Epithelial cell of proximal tubule (primary cell): ENCODE measurements at places on chromosomes 11 and 22. TPM values are rescaled to one million over a fixed set of nuclear protein-coding genes. Genes with fewer than 3 reads are reported as not detected.

DNA sequence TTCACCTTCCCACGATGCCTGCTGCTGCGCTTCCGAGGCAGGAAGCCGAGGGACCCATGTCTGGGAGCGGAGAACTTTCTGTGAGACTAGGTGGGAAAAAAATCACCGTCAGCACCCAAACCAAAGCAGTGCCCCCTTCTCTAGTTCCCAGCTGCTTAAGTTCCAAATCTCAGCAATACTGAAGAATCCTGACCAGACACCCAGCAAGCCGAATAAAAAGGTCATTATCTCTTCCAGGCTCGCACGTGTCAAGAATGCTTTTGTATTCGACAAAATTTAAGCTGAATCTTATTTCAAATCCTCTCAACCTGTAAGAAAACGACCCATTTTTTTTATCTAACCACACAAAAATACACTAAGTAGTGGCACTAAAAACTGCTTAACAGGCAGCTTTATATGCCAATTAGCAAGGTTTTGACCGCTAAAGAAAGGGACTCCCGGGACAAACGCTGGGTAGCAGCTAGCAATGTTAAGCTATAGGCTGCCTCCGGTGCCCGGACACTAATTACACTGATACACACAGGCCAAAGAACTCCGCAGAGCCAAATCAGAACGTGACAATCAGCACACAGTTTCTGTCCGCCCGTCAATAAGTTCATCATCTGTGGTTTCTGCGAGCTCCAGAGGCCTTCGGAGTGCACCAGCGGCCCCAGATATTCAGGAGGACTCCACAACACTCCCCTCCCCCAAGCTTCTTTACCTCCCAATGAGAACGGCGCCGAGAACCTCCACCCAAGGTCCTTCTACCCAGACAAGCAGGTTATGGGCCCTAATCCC, 728 bp downstream of the RPL3 start:
- no peak for DNase-seq

- no peak for DNase-seq
Measured at GRCh38 chr22:17779286-17780115, 5.2 kb upstream of the BID start.

DNA sequence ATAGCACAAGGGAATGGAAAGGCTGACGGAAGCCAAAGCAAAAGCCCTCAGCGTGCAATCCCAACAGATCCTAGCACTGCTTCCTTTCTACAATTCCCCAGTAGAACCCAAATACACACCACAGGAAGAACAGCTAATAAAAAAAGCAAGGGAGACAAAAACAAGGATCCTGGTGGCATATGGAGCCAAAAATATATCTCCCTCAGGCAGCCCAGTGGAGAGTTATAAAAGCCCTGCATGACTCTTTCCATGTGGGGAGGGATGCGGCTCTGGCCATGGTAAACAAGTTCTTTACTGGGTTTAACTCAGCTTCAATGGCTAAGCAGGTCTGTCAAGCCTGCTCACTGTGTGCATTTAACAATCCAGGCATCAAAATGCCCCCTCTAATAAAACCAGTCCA, 88.1 kb downstream of the PIWIL4 start:
- no peak for DNase-seq

DNA sequence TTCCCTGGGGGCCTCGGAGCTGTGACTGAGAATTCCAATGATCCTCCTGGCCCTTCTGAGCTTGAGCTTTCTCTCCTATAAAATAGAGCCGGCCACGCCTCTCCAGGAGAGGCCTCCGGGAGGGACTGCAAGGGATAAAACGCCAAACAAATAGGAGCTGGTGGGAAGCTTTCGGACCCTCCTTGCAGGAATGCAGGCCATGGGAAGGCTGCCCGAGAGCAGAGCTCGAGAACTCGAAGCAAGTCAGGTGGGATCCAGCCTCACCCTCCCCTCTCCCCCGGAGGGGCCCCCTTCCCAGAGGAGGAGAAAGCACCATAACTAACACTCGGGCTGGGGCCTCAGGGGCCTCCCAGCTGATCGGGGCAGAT, 34.6 kb downstream of the FLRT1 start:
- no peak for DNase-seq

GRCh38 chr11:114279792-114280546, 16.2 kb upstream of the NNMT start:
- DNase-seq: no peak

DNA sequence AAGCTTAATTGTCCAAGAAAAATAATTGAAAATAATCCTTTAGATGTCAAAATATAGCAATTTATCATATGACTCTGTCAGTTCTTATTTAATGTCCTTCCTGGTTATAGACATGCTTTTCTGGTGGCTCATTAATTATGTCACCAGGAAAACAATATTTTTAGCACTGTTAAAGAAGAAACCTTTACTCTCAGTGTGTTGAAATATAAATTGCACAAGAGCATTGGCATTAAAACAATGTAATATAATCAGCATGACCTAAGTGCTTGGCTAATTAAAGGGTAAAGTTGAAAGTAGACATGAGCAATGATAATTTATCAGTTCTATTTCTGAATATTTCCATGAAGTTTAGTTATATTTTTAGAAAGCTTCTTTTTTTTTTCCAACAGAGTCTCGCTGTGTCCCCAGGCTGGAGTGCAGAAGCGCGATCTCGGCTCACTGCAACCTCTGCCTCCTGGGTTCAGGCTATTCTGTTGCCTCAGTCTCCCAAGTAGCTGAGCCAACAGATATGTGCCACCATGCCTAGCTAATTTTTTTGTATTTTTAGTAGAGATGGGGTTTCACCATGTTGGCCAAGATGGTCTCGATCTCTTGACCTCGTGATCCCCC, 232.3 kb downstream of the JRKL start:
- no peak for DNase-seq

DNA sequence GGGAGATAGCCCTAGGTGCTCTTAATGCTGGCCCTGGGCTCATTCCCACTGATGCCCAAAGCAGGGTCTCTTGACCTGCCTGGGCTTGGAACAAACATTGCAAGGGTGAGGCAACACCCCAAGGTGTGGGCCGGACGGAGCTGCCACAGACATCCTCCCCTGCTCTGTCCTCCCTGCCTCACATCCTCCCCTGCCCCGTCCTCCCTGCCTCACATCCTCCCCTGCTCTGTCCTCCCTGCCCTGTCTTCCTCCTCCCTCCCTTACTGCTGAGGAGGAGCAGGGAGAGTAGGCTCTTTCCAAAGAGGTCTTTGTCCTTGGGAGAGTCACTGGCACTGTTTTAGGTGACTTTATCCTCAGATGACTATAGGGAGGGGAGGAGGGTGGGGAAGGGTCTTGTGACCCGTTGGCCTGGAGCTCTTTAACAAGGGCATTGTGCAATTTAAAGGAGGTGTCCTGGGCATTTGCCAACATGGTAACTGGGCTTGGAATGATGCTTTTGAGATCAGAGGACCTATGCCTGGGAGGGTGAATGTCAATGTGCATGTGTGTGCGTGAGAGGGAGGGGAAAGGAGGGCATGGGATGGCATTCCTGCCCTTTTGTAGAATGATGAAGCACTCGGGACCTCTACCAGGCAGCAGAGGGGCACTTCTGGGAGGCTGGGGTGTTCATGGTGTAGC, 700 bp downstream of the FAM180B start:
- DNase-seq: no peak

DNA sequence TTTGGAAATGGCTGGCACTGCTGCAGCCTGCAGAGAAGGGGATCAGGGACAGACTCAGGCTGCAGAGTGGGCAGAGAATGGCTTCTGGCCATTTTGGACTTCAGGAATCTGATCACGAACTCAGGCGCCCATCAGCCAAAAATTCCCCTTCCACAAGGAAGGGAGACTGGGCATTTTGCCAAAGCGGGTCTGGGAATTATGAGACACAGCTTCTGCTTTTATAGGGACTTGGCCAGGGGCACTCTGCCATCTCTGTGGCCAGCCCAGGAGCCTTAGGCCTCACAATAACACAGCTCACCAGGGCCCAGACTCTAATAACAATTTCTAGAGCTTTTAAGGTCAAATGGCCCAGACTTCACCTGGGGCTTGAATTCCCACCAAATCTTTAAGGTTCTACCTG, 74.7 kb downstream of the CHST1 start:
- no peak for DNase-seq

GRCh38 chr11:72244060-72244360, at the start of gene PHOX2A:
TSS of gene PHOX2A (minus strand) at chr11:72244176. CDS start at chr11:72244004, 172 bp downstream.
- no peak for DNase-seq

DNA sequence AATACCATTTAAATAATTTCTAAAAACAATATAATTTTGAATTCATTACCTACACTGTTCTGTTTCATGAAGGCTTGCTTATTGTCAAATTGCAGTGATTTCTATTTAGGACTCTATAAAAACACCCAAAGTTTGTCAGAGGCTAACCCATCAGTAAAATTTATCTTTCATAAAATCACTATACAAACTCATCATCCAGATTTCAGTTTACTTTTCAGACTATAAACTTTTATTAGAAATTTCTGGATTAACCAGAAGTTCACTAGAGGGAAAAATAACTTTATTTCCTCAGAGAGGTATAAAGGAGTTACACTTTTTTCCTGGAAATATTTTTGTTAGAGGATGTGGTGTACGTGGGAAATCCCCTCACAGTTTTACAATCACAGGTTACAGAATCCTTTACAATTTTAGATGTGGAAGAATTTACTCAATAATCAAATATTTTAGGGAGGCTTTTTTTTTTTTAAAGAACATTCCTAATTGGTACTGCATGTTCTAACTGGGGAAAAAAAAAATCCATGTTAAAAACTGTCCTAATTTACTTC, 176.7 kb downstream of the SWAP70 start:
- DNase-seq: no peak

GRCh38 chr11:2547806-2548205, 103.0 kb downstream of the KCNQ1 start:
- no peak for DNase-seq

GRCh38 chr11:116037861-116038260, 533.6 kb upstream of the CADM1 start:
- no peak for DNase-seq

DNA sequence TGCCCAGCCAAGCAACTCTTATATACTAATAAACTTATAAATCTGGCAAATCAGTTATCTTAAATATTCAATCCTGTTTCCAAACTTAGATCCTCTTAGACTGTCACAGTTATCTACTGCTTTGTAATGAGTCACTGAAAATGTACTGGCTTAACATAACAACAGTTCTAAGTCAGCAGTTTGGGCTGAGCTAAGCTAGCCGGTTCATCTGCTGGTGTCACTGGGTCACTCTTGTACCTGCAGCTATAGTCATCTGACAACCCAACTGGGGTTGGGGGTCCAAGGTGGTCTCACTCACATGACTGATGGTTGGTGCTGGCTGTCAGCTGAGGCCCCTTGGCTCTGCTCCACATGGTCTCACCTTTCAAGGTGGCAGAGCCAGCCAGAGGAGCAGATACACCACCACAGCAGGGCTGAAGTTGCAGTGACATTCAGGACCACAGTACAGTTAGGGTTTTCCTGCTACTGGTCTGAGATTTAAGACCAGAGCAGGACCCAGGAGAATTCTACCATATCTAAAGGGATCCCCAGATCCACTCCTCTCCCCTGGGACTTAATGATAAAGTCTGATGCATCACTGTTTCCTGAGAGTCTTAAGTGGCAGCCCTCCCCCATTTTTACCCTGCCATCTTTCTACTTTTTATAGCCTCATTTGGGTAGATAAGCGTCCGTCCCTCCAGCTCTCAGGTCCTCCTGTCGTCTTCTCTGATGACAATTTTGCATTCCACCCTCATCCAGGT, 7.9 kb upstream of the MACROD1 start:
- no peak for DNase-seq

MYBPC3 gene
- total RNA-seq: not detected in 2 replicates

HTR3B gene
- not detected in 2 replicates for total RNA-seq

OVOL1 gene
- total RNA-seq: 4.8 and 12.5 TPM in 2 replicates

BAIAP2L2 gene
- 5.4 and 6.5 TPM in 2 replicates for total RNA-seq

INS gene
- total RNA-seq: not detected in 2 replicates

SULT4A1 gene
- total RNA-seq: 0.51 and 2.1 TPM in 2 replicates

SHANK3 gene
- total RNA-seq: 1.4 and 3.6 TPM in 2 replicates
